HCT116 (cell line): ENCODE measurements at places on chromosomes 6 and 20.

GRCh38 chr20:23296841-23297701 is 53.5 kb upstream of the NXT1 start:
- no peak for DNase-seq

- DNase-seq = no peak
Observed at GRCh38 chr6:137851669-137852068, 15.4 kb upstream of the TNFAIP3 start.

- DNase-seq = no peak
Observed at GRCh38 chr6:153800580-153801188, 238.4 kb upstream of the OPRM1 start.

- DNase-seq = no peak
Observed at GRCh38 chr20:4243071-4243470, 227.7 kb upstream of the RNF24 start.

DNA sequence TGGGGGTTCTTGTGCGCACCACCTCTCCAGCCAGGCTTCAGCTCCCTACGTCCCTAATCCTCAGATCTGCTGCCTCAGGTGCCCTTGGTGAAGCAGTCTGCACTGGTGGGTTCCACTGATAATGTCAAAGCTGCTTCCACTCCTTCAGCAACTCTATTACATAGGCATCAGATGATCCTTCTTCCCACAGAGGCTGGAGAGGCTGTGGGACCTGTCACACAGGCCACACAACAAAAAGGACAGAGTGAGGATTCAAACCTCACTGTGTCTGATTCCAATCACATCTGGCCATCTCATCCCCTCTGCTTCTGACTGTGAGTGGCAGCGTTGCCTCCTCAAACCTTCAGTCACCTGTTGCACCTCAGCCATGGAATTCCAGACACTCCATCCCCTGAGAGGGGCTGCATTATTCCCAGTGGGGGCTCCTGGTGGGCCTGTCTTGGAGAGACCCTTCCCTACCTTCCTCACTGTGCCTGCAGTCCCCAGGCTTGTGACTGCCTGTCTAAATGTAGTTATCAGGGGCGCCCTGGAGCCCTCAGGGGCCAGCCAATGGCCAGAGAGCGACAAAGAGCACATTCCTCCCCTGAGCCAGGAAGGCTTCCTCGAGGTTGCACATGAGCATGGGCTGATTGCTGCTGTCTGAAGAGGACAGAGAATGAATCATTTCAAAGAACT is 211.4 kb upstream of the ECI2 start:
- no peak for DNase-seq

DNA sequence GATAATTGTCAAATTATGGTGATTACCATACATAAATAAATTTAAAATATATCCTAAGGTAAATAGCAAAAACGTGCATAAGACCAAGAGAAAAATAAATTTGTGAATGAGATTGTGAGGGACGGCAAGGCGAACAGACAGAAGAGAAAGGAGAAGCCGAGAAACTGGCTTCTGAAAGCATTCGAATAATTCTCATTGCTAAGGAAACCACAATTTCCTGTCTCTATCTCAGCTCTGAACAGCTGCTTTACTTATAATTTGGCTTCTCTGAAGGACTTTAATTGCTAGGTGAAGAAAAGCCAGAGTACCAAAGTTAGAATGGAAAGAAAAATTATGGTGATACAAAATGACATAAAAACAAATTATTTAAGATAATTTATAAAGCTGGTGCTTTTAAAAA is 79.0 kb upstream of the RGS17 start:
- DNase-seq = no peak

DNA sequence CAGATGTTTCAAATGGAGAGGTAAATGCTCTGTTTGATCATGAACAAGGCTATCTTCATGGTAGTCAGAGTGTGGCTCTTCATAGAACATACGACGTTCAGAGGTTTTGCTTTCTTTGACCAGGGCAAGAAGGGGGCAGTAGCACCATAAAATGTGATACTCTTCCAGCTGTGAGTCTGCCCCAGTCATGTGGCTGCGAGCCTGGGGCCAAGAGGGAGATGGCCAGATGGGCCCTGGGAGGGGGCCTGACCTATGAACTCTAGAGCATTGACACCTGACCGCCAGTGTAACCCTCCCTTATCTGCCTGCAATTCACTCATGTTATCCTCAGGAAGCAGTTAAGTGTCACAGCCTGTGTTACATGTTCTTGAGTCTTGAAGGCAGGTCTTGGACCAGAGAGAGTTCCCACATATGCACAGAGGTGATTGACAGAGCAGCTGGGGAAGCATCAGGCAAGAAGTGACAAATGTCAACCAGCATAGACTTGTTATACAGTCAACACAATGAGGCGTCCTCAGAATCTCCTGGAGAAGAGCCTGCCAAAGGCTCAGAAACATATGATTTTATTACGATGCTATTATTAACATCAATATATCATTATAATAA is 55.0 kb downstream of the SCML4 start:
- no peak for DNase-seq

DNA sequence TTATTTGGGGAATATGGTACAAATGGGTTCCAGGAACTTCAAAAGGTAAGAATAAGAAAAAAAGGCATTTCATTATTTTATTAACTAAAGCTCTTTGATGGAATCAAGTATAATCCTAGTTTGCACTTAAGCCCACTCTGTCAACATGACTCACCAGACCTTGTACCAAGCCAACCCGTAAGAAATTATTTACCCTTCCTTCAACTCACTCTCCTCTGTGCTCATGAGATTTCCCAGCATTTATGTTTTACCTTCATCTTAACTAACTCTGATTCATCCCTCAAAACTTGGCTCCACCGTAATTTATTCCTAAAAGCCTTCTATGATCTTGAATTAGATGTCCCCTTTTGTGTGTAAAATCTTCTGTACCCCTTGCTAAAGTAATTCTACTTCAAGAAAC is 308.7 kb downstream of the PKHD1 start:
- DNase-seq = no peak

- no peak for DNase-seq
Observed at GRCh38 chr6:169589293-169589692, 112.5 kb downstream of the WDR27 start.

GRCh38 chr20:11043001-11043400 is 369.2 kb upstream of the JAG1 start:
- no peak for DNase-seq

- no peak for DNase-seq
Observed at GRCh38 chr6:17347012-17347411, 46.4 kb upstream of the CAP2 start.

- DNase-seq = no peak
Observed at GRCh38 chr6:52662031-52662430, 8.9 kb upstream of the TMEM14A start.

- peak; percentile 58 for DNase-seq
Observed at GRCh38 chr6:55276745-55277530, 50.3 kb upstream of the GFRAL start.

DNA sequence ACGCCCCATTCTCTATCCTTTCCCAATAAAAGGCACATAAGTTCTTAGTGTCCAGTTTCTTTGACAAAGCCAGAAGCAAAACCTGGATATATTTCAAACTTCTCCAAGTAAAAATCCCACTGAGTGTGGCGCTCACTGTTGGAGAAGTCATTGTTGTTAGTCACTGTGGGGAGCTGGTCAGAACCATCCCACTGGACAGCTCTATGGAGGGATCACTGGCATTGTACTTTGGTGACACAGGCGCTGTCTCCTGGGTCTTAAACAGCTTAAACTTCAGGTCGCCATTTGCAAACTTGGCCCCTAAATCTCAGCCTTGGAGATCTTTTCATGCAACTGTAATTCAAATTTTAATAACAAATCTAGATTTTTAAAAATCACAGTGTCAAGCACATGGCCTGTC is 111.5 kb upstream of the SLC24A3 start:
- no peak for DNase-seq

GRCh38 chr6:157652601-157653363 is 170.3 kb upstream of the SNX9 start:
- no peak for DNase-seq

GRCh38 chr20:11845340-11845739 is 72.4 kb upstream of the BTBD3 start:
- DNase-seq = no peak

DNA sequence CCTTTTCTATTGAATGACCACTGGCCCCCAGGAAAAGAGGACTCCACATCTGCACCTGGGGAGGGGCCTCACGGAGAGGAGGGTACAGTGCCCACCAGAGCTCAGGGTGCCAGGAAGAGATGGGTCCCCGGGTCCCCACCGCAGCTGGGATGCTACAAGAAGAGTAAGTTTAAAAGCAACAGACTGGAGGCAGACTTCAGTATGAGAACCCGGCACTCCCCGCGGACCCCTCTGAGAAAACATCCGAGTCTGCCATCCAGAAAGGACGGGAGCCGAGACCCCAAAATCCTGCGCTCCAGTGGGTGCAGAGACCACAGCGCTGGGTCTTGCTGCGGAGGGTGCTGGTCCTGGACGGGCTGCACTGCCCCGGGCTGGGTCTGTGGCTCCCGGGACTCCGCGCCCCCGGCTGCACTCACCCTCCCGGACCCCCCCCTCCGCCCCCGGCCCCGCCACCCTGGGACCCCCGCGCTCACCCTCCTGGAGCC is 350 bp downstream of the HELZ2 start:
- no peak for DNase-seq

GRCh38 chr6:129920103-129920798 is 59.1 kb upstream of the TMEM244 start:
- no peak for DNase-seq

GRCh38 chr20:8642247-8642646 is 426.6 kb upstream of the PLCB4 start:
- DNase-seq = no peak

GRCh38 chr6:85283436-85283835 is 166.4 kb upstream of the NT5E start:
- no peak for DNase-seq

GRCh38 chr6:113039005-113039404 is 691.9 kb downstream of the RFPL4B start:
- DNase-seq = no peak

DNA sequence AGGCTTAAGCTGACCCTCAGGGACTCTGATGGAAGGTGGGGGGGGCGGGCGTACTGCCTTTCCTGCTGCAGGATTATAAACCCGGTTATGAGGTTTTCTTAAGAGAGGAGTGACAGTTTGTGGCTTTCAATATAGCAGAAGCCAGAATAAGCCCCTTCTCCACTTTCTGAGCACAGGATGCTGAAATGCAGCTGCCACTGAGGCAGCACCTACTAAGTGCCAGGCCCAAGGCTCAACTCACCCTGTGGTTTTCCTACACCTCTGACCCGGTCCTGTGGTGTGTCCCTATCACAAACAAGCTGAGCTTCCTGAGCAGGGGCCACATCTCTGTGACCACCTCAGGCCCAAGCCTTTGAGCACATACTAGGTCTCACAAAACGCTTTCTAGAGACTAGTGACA is 59.6 kb upstream of the NFATC2 start:
- DNase-seq = no peak

DNA sequence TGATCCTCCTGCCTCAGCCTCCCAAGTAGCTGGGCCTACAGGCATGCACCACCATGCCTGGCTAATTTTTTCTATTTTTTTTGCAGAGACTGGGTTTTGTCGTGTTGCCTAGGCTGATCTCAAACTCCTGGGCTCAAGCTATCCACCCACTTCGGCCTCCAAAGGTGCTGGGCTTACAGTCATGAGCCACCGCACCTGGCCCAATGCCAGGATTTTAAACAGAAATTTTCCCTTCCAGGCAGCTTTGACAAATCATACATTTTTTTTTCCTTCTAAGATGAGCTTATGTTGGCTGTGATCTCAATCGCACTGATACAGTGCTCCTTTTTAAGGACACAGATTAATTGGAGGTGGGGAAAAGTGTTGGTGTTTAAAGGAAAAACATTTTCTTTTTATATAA is 73.2 kb upstream of the CD2AP start:
- DNase-seq = no peak

GRCh38 chr20:40945754-40946450 is 82.7 kb upstream of the TOP1 start:
- DNase-seq = peak; percentile 19
